H1 (cell line): ENCODE measurements at places on chromosomes 2 and 18. TPM values are rescaled to one million over a fixed set of nuclear protein-coding genes. Genes with fewer than 3 reads are reported as not detected.

CD8A gene
- 0.39 and 0.48 TPM in 2 replicates for total RNA-seq

CRYGD gene
- total RNA-seq: 0.98 and 2.9 TPM in 2 replicates

ASB18 gene
- total RNA-seq: not detected in 2 replicates

PLGLB2 gene
- not detected in 2 replicates for total RNA-seq

SULT1C4 gene
- 2.1 and 2.9 TPM in 2 replicates for total RNA-seq

KIAA2012 gene
- total RNA-seq: not detected in 2 replicates

COL4A3 gene
- 0.17 and 0.34 TPM in 2 replicates for total RNA-seq

UGT1A4 gene
- not detected in 2 replicates for total RNA-seq

ASXL3 gene
- total RNA-seq: 1.3 TPM in 2 replicates

C2orf42 gene
- total RNA-seq: 9.4 and 10.7 TPM in 2 replicates

GRCh38 chr18:7174344-7175095 is 56.4 kb upstream of the LRRC30 start:
- no peak for DNase-seq

- no peak for DNase-seq
Observed at GRCh38 chr2:162090109-162090508, 16.1 kb upstream of the DPP4 start.

- DNase-seq: no peak
Observed at GRCh38 chr18:30409120-30409519, 633.4 kb downstream of the DSC3 start.

GRCh38 chr2:142598846-142599245 is 278.6 kb upstream of the KYNU start:
- DNase-seq: no peak

DNA sequence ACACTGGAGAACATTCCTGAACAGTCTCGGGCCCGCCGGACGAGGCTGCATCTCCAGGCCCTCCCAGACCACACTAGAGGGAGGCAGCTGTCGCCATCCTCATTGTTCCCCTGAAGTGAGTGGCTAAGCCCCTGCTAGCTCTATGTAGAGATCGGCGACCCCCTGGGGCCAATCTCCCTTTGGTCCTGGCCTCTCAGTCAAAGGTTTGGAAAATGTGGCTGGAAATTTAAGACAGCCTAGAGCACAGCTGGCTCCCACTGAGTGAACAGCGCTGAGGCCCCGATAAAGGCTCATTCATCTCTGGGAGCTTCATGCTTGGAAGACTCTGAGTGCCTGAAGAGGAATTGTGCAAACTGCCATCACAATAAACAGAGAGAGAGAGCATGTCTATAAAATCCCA is 360.3 kb downstream of the CLIP4 start:
- no peak for DNase-seq

GRCh38 chr2:213627835-213628460 is 343.7 kb downstream of the SPAG16 start:
- no peak for DNase-seq

DNA sequence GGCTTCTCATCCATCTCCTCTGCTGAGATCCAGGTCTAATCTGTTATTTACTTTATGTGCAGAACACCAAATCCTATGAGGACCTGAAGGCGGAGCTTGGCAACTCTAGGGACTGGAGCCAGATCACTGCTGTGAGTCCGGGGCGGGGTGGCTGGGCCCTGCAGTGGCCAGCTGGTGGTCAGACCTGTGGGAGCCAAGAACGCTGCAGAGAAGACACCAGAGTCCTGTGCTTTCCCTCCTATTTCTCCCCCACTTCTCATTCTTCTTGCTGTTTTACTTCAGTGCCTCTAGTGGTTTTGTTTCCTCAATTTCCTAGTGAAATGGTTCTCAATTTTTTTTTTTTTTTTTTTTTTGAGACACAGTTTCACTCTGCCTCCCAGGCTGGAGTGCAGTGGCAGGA is 19.7 kb downstream of the VIL1 start:
- DNase-seq: no peak

GRCh38 chr2:41963661-41964525 is 83.9 kb upstream of the PKDCC start:
- DNase-seq: no peak

DNA sequence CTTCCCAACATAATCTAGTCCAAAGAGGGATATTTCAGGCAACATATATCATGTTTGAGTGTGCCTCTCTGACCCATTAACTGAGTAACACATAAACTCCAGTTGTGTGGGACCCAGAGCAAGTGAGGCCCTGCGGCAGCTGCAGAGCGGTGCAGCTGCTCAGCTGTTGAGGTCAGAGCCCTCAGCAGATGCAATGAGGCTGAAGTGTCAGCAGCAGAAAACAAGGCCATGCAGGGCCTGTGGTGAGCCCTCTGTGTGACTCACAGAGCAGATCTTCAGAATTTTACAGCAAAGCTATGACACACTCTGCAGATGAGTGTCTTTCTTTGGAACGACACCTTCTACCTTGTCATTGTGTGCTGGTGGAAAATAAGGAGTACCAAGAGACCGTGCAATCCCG is 168.5 kb downstream of the CBLN2 start:
- no peak for DNase-seq

DNA sequence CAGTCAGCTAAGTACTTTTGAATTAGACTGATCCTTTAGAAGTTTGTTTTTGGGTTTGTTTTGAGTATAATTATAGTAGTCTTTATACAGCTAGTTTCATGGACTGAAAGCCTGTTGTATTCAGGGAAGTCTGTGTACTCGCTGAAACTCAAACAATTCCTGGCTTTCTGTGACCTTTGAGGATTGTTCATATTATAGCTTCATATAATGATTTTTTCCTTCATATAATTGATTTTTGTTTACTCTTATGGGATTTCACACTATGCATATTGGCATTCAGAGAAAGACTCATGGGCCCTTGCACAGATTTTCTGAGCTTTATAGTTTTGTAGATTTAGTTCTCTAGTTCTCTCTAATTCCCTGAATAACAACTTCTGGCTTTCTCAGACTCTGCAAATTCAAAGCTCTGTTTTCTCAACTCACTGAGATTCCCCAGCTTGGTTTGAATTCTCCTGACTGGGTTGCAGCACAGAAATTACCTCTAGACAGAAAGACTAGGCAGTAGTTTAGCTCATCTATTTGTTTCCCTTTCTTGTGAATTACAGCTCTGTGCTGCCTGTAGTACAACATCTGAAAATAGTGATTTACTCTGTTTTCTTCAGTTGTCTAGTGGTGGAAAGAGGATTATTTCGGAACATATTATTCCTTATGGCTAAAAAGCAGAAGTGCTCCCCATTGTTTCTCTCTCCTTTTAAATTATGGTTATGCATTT is 495.9 kb upstream of the CNTNAP5 start:
- no peak for DNase-seq

DNA sequence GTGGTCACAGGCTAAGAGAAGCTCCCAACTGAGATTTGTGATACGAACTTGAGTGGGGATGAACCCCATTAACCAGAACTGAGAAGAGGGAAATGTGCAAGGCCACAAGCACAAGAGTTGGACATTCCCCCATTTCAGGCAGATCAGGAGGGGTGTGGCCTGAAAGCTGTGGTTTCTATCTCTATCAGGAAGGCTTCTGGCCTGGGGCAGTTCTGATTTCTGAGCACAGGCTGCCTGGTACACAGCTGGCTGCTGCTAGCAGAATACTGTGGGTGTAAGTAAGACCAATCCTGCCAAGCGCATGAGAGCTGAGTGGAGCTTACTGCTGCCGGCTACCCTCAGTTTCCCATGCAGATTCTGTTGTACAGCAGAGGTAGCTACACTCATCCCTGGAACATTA is 484.6 kb downstream of the SATB2 start:
- DNase-seq: no peak

DNA sequence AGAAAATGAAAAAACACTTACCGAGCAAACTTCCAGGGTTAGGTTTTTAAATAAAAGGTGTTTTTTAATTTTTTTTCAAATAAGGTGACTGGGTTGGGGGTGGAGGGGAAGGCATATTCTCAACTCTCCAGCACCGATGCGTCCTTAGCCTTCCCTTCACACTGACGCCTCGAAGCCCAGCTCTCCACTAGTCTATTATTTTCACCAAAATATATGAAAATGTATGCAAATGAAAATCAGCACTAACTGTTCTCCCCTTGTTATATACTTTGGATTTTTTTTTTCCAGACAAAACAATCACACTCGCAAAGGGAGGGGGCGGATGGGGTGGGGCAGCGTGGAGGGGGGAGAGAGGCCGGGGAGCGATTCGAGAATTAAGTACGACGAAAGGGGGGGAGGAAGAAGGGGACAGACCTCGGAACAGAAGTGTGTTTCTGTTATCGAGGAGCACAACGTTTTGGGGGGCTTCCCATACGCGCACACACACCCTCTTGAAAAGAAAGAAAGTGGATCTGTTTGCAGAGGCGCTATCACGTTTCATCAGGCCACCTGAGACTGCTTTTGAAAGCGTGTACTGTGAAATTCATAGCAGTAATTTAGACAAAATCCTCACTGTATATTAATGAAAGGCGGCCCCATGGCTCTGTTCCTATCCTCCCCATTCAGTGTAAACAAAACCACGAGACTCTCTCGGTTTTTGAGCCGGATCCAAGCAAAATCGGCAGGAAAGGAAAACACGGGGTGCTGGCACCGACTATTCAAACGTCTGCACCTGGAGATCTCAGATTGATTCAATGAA is 2.4 kb upstream of the POU3F3 start:
- no peak for DNase-seq

GRCh38 chr2:230797515-230798495 is 66.9 kb upstream of the ITM2C start:
- no peak for DNase-seq

DNA sequence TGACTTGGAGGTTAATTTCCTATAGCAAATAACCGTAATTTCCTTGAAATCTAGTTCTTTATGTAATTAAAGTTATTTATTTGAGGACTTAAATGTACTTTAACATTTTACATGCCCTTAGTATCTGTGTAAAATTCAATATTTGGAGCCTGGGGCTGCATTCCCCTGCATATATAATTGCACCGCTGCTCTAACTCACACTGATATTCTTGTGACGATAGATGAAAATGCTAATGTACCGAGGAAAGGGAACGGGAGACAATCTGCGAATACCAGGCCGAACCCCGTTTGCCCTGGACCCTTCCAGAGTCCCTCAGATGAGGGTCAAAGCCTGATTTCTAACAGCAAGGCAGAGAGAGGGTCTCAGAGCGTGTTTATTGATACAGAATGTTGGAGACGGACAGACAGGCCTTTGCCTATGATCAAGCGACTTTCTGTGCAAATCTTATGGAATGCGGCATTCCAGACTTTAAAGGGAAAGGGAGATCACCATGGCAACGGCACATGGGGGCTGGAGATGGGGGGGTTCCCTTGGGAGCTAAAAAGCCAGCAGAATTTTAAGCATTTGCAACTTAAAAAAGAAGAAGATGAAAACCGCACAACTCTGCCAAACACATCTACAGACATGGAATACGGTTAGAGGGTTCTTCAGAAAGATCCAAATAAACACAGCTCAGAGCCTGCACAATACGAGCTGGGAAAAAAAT is 57.6 kb upstream of the TWIST2 start:
- DNase-seq: no peak

DNA sequence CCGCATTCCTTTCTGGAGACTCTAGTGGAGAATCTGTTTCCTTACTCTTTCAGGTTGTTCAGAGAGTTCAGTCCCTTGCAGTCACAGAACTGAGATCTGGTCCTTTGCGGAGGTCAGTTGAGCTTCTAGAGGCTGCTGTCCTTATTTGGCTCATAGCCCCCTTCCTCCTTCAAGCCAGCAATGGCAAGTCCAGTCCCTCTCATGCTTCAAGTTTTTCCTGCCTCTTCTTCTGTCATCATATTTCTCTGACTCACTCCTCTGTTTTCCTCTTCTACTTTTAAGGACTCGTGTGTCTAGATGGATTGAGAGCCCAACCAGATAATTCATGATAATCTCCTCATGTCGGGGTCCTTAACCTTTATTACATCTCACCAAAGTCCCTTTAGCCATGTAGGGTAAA is 173.5 kb upstream of the FOSL2 start:
- DNase-seq: no peak

GRCh38 chr2:128547667-128548066 is 229.0 kb upstream of the HS6ST1 start:
- no peak for DNase-seq

DNA sequence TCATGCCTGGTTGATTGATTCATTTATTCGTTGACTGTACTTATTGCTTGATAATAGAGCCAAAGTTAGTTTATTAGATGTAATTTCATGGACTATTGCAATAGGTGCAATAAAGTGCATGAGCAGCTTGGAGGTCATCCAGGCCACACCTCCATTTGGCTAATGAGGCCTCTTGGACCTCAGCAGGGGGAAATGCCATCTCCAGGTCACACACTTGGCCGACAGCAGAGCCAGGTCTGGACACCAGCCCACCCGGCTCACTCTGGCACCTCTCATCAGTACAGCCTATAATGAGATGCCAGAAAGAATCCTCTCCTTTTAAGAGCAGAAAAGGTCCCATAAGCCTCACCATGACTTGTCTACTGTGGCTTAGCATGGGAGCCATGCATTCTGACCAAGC is 71.2 kb upstream of the AFF3 start:
- no peak for DNase-seq

DNA sequence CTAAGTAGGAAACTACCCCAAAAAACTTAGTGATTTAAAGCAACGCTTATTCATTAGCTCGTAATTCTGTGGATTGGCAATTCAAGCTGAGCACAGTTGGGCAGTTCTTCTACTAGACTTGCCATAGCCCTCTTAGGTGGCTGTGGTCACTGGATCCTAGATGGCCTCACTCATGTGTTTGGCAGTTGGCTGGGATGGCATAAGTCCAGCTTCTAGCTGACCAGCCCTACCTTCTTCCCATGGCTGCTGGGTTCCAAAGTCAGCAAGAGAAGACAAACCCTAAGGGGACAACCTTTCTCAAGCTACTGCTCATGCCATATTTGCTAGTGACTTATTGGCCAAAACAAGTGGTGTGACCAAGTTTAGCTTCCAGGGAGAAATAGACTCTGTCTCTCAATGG is 95.3 kb downstream of the COPS8 start:
- no peak for DNase-seq

GRCh38 chr2:233064530-233065199 is 4.5 kb downstream of the INPP5D start:
- no peak for DNase-seq

GRCh38 chr2:38533180-38533579 is 69.5 kb downstream of the HNRNPLL start:
- no peak for DNase-seq

GRCh38 chr2:240957656-240958365 is 40.6 kb upstream of the SNED1 start:
- no peak for DNase-seq
